ENCODE measurements at places on chromosomes 16 and 17. TPM values are rescaled to one million over a fixed set of nuclear protein-coding genes. Genes with fewer than 3 reads are reported as not detected.

ASPHD1 gene
- total RNA-seq = 1.3 TPM

SLC6A2 gene
- total RNA-seq = not detected

CDH11 gene
- total RNA-seq = 99.6 TPM

RGS9 gene
- total RNA-seq = 3.1 TPM

PRSS21 gene
- not detected for total RNA-seq

CTRB2 gene
- total RNA-seq = not detected

RFFL gene
- total RNA-seq = 11.5 TPM

FAM117A gene
- 4.0 TPM for total RNA-seq

RPAIN gene
- 34.3 TPM for total RNA-seq

CASKIN2 gene
- 11.6 TPM for total RNA-seq

ALOX12 gene
- total RNA-seq = not detected

PABPN1L gene
- not detected for total RNA-seq

ABCC6 gene
- total RNA-seq = 0.10 TPM

CES5A gene
- total RNA-seq = not detected

CACNG4 gene
- 0.05 TPM for total RNA-seq

CD300E gene
- total RNA-seq = not detected

G6PC1 gene
- total RNA-seq = not detected

ASPA gene
- total RNA-seq = not detected

TMC7 gene
- total RNA-seq = 2.7 TPM

ABCA9 gene
- 1.8 TPM for total RNA-seq

ERAL1 gene
- 49.2 TPM for total RNA-seq

KRT15 gene
- 11.4 TPM for total RNA-seq

NUDT16L1 gene
- 32.9 TPM for total RNA-seq

MYH8 gene
- total RNA-seq = not detected

UTS2R gene
- total RNA-seq = not detected

SHISA6 gene
- total RNA-seq = not detected

CFAP119 gene
- total RNA-seq = 6.5 TPM

NPIPA1 gene
- 21.6 TPM for total RNA-seq

All from glomerular endothelial cell (primary cell).